Stimulated activated naive B cell treated with anti-CD40 and anti-IgM and Interleukin-4, amounts not matched to agents 10 μg/mL and 1 μg/mL and 100 μg/mL, for 72 hours (primary cell): ENCODE measurements at places on chromosomes 5 and 9.

- DNase-seq = no peak
These were observed 61.4 kb upstream of the SHISAL2B start for GRCh38 chr5:64628901-64629300.

- no peak for DNase-seq
These were observed 111.3 kb downstream of the OLFM1 start for GRCh38 chr9:135198586-135199285.

DNA sequence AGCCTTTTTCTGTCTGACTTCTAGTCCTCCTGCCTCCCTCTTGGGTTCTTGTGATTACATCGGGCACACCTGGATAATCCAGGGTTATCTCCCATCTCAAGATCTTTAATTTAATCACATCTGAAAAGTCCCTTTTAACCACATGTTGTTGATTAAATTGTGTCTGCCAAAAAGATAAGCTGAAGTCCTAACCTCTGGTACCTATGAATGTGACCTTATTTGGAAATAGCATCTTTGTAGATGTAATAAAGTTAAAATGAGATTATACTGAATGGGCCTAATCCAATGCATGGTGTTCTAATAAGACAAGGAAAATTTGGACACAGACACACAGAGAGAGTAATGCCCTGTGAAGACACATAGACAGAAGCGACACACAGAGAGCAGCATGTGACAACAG lies 232.4 kb downstream of the KCTD16 start:
- no peak for DNase-seq

- no peak for DNase-seq
These were observed 75.4 kb downstream of the STK32A start for GRCh38 chr5:147310059-147310704.

- no peak for DNase-seq
These were observed 31.7 kb downstream of the SLC35A4 start for GRCh38 chr5:140596321-140596741.

DNA sequence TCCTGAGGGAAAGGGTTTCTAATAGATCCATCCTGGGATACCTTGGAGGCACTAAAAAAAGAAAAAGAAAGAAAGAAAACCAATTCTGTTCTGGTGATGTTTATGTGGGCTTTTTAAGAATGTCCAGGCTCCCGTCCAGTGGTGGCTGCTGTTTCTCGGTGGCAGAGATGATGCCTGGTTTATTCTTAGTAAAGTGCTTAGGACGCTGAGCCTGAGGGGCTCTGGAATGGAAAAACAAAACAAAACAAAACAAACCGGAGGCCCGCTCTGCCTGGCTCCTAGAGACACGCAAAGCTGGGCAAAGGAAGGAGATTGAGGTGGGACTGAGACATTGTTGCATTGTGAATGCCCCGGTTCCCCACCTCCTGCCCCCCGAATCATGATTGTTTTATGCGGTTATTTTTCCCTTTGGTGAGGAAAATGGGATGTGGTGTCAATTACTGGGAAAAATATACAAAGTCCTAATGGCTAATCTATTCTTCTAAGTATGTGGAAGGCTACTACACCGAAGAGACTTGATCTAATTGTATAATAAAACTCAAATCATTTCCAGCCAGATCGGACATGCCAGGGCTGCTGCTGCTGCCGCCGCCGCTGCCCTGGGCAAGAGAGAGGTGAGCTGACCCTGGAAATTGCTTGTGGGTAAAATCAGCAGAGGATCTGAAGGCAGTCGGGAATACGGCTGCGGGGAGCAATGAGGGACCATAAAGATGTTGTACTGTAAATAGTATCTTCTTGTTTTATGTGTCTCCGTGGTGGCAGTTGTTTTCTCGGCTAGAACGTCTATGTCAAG lies 644.9 kb downstream of the CCDC171 start:
- no peak for DNase-seq

GRCh38 chr9:87570000-87570908 lies 72.6 kb downstream of the DAPK1 start:
- DNase-seq = no peak

DNA sequence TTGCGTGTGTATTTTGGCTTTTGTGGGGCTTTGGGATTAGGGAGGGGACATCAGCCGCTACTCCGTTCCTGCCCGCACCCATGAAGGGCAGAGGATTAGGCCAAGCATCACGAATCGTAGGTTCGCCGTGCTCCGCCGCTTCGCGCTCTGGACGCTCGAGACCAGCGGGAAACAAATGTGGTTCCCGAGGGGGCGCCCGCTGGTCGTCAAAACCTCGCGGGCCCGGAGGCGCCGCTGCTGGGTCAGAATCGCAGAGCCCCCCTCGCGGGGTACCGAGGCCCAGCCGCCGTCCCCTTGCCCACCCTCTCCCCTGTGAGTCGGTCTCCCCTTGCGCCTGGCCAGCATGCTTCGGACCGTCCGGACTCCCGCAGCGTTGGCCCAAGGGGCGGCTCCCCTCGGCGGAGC lies 2.3 kb upstream of the PAX5 start:
- DNase-seq = peak; percentile 54

GRCh38 chr9:95807326-95807947 lies 68.1 kb upstream of the ERCC6L2 start:
- no peak for DNase-seq

DNA sequence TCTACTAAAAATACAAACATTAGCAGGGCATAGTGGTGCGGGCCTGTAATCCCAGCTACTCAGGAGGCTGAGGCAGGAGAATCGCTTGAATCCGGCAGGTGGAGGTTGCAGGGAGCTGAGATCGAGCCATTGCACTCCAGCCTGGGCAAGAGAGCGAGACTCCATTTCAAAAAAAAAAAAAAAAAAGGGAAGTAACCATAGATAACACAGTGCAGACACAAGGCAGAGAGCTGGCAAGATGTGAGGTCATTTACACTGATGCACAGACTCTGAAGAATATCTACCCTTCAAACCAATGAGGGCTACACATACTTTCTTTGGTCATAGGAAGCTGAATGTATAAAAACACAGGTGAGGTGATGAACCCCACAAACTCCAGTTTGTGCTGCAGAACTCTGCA lies 131.9 kb downstream of the DCP2 start:
- DNase-seq = no peak

GRCh38 chr5:125584140-125584520 lies 837.7 kb upstream of the ZNF608 start:
- no peak for DNase-seq

DNA sequence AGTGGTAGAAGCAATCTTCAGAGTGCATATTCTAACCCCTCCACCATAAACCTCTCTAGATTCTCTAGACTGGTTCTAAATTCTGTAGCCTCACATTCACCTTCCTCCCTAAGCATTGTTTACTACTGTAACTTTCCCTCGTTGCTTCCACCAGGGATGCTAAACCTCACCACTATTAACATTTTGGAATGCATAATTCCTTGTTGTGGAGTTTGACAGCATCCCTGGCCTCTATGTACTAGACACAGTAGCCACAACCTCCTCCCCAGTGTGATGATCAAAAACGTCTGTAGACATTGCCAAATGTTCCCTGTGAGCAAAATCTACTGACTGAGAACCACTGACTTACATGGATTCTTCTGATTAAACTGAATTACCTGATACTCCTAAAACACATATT lies 18.6 kb downstream of the PAPPA start:
- DNase-seq = no peak

DNA sequence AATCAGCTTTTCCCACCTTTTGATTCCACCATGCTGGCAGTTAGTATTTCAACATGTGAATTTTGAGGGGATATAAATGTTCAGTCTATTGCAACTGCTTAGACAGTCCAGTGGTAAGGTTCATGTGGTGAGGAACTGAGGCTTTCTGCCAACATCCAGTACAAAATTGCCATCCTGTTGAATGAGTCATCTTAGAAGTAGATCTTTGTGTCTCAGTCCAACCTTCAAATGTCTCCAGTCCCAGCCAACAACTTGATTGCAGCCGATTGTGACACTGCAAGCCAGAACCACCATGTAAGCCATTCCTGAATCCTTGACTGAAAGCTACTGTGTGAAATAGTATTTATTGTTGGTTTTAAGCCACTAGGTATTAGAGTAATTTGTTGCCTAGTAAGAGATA lies 331.5 kb upstream of the GRIN3A start:
- DNase-seq = no peak

GRCh38 chr5:172151661-172152210 lies 36.3 kb downstream of the STK10 start:
- DNase-seq = no peak

DNA sequence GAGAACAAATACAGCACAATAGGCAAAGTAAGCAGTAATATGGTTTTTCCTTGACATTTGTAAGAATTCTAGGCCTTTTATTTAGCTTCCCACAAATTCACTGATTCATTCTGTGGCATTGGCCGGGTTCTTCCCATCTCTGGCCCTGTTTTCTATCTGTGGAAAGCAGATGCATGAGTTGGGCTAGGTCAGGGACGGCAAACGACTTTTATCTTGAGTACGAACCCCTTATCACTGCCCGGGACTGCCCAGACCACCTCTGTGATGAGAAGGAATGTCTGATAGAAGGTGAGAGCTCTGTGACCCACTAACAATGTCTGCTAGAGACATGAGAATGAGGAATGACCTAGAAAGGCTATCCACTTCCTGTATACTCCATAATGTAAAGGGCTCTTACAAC lies 35.4 kb upstream of the ADAM19 start:
- DNase-seq = no peak

GRCh38 chr5:56357426-56357825 lies 124.3 kb upstream of the ANKRD55 start:
- DNase-seq = no peak

GRCh38 chr9:129467004-129467588 lies 153.8 kb downstream of the C9orf50 start:
- DNase-seq = no peak

- DNase-seq = no peak
These were observed 6.2 kb downstream of the WNK2 start for GRCh38 chr9:93190133-93190525.

GRCh38 chr9:123775289-123776284 lies 154.3 kb downstream of the DENND1A start:
- no peak for DNase-seq

DNA sequence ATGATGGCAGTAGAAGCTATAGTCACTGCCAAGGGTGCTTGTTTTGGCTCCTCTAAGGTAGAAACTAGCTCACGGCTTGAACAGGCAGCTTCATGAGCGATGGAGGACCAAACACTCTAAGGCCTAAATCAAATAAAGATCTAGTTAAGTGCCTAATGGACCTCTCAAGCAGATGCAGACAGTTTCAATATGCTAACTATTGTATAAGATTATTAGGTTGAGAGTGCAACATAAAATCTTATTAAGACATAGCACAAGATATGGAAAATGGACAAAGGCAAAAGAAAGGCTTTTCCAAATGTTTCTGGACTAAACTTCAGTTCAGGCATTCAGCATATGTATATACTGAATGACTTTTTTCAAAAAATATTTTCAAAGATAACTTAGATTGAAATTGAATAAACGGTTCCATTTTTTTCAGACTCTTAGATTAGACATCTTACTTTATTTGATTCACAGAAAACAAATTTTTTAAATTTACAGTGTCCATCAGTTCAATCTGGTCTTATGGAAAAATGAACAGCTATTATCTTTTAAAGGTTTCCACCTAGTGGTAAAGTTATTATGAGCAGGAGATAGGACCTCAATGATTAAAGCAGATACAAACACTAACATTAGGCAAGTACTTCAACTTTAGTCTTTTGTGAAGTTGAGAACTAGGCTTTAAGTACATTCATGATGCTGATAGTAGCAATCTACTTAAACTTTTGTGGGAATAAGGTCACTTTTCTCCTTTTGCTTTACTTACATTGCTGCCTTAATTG lies 1167.7 kb downstream of the MAT2B start:
- no peak for DNase-seq

GRCh38 chr9:129069862-129070641 lies 10.9 kb upstream of the DOLPP1 start:
- DNase-seq = no peak

DNA sequence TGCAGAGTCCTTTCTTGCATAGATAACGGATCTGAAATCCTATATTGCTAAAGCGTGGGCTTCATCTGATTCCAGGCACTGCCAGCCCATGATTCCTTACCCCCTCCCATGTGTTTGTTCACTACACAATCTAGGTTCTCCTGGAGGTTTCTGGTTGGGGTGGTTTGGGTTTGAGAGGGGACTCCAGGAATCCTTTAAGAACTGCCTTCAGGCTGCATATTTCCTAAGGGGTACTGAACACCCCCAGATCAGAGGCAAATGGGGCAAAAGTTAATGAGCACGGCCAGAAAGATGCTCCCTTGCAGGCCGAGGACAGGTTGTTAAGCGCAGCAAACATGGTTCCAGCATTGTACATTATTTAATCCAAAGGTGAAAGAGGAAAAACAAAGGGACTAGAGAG lies 9.9 kb downstream of the NR2F1 start:
- no peak for DNase-seq

GRCh38 chr9:27715651-27716050 lies 142.4 kb upstream of the C9orf72 start:
- no peak for DNase-seq

DNA sequence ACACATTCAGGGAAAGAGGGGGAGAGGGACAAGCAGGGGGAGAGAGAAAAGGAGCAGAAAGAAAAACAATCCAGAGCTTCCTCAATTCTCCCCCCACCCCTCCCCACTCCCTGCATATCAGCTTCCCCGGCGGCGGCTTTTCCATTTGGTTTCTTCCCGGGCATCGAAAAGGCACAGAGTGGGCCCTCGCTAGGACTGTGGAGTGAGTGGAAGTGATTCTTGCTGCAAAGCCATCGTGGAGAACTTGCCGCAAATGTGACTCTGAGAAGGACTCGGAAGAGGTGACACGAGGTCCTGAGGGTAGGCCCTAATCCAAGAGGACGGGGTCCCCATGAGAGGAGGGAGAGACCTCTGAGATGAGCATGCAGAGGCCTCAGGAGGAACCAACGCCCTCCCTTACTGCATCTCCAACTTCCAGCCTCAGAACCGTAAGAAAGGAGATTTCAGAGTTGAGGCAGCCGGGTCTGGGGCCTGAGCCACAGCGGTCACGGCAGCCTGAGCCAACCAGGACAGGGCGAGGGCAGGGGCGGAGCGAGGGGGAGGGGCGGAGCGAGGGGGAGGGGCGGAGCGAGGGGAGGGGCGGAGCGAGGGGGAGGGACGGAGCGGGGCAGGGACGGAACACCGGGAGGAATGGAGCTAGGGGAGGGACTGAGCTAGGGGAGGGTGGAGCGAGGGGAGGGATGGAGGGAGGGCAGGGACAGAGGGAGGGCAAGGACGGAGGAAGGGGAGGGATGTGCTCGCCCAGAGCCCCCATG lies 21.2 kb upstream of the SARDH start:
- DNase-seq = no peak

- no peak for DNase-seq
These were observed 198.1 kb upstream of the WWC1 start for GRCh38 chr5:168093200-168093910.

- DNase-seq = no peak
These were observed 37.3 kb downstream of the CAPSL start for GRCh38 chr5:35900972-35901695.

GRCh38 chr9:116303270-116303669 lies 149.7 kb downstream of the PAPPA start:
- DNase-seq = no peak

- DNase-seq = no peak
These were observed 131.4 kb downstream of the MRPL36 start for GRCh38 chr5:1668141-1668721.
